GM20000 (cell line): ENCODE measurements at places on chromosomes 6 and 20.

GRCh38 chr6:101878554-101879276 lies 485.2 kb downstream of the GRIK2 start:
- DNase-seq, result no peak

DNA sequence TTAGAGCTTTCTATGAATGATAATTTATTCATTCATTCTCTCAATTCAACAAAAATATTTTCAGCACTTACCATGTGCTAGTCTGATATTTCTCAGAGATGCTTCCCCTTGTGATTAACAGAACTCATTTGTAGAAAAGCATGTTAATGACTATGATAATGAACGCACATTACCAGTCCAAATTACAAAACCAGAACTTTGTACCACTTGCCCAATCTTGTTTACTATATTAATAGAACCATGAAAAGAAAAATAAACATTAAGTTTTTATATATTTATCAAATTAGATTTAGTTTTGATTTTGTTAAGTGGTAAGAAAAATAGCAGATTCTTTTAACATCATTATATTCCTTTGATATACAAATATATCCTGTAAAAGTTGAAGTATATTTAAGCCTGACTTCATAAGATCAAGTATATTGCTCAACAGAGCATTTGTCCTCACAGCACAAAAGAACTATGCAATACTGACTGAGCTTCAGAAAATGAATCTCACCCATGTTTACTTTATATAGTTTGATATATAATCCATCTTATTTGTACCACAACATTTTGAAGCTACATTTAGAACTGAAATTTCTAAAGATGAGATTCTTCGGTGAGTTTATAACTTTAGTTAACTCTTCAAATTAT lies 48.9 kb downstream of the TMEM244 start:
- DNase-seq, result no peak

DNA sequence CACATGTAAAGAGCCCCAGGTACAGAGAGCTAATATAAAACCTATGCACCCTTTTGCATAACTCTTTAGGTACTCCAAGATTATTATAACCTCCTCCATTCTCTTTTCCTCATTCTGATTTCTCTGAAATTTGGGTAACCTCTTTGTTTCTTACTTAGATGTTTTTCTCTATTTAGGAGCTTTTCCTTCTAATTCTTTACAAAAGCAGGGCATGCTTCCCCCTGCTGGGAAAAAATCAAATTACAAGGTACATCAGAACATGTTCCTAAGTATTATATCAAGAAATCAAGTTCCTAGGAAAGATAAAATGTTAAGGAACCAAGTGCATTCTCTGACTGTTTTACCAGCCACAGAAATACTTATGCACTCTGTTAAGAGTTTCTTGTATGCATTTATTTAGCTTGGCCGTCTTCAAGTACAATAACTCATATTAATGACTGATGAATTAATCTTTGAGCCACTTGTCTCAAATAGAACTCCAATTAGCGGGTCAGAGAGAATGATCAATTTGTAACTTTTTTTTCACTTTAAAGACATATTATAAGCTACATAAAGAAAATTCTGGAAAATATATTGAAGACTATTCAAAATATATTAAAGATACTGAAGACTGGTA lies 2.1 kb downstream of the KHDRBS2 start:
- peak; percentile 14 for DNase-seq

- DNase-seq, result no peak
These were observed 13.2 kb downstream of the CITED2 start for GRCh38 chr6:139361211-139361610.

- no peak for DNase-seq
These were observed 70.7 kb downstream of the GFRAL start for GRCh38 chr6:55397986-55398385.

GRCh38 chr6:161546632-161547031 lies 272.8 kb upstream of the AGPAT4 start:
- DNase-seq, result no peak

DNA sequence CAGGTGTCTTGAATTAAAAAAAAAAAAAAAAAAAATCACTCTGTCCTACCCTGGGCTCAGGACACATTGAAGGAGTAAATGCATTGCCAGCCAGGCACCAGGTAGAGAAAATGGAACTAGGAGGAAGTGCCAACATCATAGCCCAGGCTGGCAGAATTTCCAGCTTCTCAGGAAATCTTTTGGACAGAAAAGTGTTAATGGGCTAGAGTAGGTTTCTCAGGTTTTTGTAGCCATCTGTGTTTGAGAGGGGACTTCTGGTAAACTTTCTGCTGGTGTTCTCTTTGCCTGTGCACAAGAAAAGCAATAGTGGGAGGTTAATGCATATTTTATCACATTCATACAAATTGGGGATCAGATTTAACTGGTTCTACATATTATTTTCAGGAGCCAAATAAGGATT lies 678.3 kb upstream of the NRSN1 start:
- no peak for DNase-seq

DNA sequence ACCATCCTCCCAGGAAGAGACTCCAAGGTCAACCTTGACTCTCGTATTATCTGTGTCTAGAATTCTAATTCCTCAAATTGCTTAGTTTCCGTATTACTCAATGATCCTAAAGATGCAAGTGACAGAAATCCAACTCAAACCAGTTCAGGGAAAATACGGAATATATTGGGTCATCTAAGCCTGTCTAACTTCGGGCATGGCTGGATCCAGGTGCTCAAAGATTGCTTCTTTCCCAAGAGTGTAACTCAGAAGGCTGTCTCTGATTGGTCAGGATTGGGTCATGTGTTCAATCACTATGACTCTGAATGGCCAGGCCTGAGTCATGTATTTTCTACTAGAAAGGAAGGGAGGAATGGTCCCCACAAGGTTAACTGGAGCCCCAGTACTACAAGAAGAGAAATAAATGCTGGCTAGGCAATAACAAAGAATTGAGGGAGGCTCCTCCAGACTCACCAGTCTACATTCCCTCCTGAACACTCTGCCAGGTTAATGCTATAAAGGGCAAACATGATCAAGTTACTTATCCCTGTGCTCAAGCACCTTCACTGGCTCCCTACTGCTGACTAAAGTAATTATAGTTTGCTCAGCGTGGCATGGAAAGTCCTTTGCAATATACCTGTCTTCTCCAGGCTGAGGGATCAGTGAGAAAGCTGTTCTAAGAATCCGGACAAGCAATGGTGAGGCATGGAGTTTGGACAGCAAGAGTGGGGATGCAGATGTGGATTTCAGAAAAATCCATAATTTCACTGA lies 15.4 kb upstream of the PREX1 start:
- DNase-seq, result no peak

GRCh38 chr6:34120953-34121675 lies 24.8 kb downstream of the GRM4 start:
- DNase-seq, result no peak

DNA sequence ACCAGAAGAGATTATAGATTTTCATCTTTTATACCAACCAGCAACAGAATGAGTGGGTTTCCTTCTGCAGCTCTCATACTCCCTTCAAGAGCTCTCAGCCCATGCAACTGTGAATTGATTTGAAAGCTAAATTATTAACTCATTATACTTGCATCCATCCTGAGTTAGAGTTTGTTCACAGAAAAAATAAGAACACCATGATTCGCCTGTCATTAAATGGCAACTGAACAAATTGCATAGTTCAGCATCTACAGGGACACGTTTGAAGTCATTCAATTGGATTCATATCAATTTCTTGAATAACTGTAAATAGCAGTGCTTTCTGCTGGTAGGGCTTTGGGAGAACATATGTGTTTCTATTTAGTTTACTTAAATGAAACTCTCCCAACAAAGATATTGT lies 65.7 kb downstream of the NKAIN2 start:
- DNase-seq, result no peak

GRCh38 chr20:11918981-11919380 lies 1.3 kb downstream of the BTBD3 start:
- no peak for DNase-seq

DNA sequence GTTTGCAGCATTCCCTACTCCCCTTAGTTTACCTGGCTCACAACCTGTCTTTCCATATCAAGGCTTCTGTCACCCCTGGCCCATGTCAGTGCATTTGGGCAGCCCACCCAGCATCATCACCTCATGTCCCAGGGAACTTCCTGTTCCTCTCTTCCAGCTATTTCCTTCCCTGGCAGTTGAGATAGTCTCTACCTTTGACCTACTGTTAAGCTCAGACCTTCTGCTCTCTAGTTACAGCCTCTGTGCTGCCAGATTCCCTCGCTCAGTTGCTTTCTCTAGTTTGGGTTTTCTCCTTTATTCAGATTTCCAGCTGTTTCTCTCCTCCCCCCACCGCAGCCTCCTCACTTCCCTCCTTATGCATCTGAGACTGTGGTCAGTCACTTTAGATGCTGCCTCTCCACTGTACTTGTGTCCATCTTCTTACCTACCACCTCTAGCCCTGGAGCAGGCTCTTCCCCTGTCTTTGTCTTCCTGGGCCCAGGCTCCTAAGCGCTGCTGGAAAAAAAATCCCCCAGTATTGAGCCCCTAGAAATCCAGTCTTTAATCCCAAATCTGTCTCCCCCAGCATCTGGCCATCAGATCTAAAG lies 16.3 kb downstream of the PTPN1 start:
- DNase-seq, result no peak

- no peak for DNase-seq
These were observed 170.6 kb upstream of the THBS2 start for GRCh38 chr6:169424149-169424804.

DNA sequence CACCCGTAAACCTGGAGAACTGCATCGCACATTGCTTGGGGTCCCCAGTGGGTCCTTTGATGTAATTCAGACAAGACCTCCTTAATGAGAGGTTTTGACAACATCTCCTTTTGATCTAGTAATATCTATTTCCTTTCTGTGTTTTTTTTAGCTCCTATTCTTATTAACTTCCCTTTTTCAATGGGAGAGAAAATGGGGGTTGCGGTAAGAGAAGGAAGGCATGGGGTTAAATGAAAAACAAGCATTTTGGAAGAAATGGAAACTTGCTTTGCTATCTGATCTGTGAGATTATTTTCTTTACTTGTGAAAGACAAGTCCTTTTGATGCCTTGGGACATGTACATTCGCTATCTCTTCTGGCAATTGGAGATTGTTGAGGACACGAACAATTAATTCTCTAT lies 418.6 kb upstream of the MAN1A1 start:
- no peak for DNase-seq

GRCh38 chr20:18414140-18414539 lies 52.7 kb downstream of the DZANK1 start:
- DNase-seq, result no peak

- no peak for DNase-seq
These were observed 25.8 kb upstream of the CNKSR3 start for GRCh38 chr6:154536255-154536654.

- no peak for DNase-seq
These were observed 23.7 kb upstream of the PDE10A start for GRCh38 chr6:165686596-165687365.
